Prostate gland (tissue), 2 donors: ENCODE measurements at places on chromosomes 7 and 10. TPM values are rescaled to one million over a fixed set of nuclear protein-coding genes. Genes with fewer than 3 reads are reported as not detected.

TAS2R3 gene
- total RNA-seq: 1.1 TPM

C10orf53 gene
- not detected for total RNA-seq

MEOX2 gene
- 4.3 TPM for total RNA-seq

CDC123 gene
- total RNA-seq: 52.4 TPM

TM9SF3 gene
- 165 TPM for total RNA-seq

COL1A2 gene
- 51.2 TPM for total RNA-seq

LMTK2 gene
- total RNA-seq: 22.2 TPM

GRCh38 chr7:2433713-2434550, 30.5 kb downstream of the CHST12 start:
- no peak for DNase-seq

GRCh38 chr10:133027482-133027881, 60.2 kb upstream of the ADGRA1 start:
- no peak for DNase-seq

DNA sequence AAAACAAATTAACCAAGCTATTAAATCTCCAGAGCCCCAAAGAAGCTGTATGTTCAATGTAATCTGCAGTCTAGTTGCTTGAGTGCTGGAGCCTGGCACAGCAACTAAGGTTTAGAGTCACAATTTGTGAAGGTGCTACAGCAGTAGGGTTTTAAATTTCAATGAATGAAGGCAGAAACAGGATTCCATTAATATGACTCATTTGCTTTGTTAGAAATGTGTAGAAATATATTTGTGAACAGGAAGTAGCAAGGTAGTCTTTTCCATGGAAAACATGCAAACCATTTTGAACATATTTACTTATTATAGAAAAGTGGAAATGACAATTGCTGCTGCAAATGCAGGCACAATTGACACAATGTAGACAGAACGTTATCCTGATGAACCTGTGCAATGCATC, 149.0 kb upstream of the STEAP4 start:
- DNase-seq: no peak

DNA sequence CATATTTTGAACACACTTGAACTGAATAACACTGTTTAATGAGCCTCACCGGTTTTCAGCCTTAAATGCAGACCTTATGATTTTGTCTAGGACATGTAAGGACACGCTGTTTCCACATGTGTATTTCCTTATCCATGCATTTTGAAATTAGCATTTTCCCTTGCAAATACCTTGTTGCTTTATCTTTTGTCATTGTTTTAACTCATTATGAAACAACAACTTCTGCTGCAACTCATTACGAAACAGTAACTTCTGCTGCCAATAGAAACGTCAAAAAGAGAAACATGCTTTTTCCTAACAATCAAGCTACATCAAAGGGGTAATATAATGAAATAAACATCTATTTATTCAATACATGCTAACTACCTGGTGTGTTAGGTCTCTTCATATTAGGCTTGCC, 322.0 kb downstream of the AGMO start:
- no peak for DNase-seq

- no peak for DNase-seq
Measured at GRCh38 chr7:148735967-148736366, 37.3 kb downstream of the CUL1 start.

GRCh38 chr10:52484206-52485065, 170.4 kb downstream of the DKK1 start:
- no peak for DNase-seq

- DNase-seq: no peak
Measured at GRCh38 chr10:33365871-33366411, 31.5 kb upstream of the NRP1 start.

- DNase-seq: no peak
Measured at GRCh38 chr7:49623943-49624342, 149.5 kb upstream of the VWC2 start.

DNA sequence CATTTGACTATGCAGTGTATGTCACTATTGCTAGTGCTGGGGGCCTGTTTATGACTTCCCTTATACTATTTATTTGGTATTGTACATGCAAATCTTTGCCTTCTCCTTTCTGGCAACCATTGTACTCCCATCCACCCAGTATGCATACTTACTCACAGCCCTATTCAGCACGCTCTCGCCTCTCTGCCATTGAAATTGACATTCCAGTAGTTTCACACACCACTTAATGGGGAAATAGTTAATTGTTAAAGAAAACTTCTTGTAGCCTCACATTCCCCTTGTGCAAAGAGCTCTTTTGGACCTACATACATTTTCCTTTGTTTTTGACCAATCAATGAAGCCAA, 9.9 kb downstream of the CLDN12 start:
- DNase-seq: no peak

DNA sequence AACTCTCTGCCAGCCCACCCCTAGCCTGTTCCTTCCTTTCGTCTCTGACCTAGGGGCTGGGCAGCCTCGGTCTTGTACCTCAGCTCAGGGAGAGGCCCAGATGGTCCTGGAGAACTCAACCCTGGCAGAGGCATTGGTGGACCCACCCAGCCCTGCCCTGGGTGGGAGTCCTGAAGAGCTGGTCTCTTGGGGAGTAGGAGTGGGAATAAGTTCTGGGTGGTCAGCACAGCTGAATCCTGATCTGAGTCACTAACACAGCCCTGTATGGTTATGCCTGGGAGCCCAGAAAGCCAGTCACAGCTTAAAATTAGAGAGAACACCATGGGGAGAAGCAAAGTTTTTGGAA, 84.0 kb downstream of the SORBS1 start:
- DNase-seq: no peak

DNA sequence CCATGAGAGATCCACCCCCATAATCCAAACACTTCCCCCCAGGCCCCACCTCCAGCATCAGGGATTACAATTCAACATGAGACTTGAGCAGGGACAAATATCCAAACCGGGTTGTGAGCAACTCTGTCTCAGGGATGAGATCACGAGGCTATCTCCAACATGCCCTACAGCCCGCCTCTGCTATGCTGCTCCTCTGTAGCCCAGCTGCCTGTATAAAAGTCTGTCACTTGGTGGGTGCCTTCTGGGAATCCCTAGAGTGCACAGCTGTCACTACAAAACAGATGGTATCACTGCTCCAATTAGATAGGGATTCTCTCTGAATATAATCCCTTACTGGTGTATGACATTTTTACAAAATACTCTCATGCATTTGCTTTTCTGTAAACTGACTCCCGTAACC, 114.9 kb upstream of the NANOS1 start:
- DNase-seq: no peak

DNA sequence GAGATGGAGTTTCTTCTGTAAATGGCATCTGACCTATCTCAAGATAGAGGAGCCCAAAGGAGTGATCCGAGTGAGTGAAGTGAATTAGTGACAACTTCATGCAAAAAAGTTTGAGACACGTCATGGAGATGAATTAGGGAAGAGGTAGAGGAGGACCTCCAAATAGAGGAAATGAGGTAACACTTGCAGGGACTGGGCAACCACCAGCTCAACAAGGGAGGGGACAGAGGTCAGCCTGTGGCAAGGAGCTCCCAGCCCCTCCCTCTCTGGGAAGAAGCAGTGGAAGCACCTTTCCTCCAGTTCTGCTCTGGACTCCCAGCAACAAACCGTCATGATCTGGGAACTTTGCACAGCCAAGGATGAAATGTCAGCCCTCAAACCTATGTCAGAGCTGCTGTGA, 83.5 kb upstream of the IKZF1 start:
- no peak for DNase-seq

DNA sequence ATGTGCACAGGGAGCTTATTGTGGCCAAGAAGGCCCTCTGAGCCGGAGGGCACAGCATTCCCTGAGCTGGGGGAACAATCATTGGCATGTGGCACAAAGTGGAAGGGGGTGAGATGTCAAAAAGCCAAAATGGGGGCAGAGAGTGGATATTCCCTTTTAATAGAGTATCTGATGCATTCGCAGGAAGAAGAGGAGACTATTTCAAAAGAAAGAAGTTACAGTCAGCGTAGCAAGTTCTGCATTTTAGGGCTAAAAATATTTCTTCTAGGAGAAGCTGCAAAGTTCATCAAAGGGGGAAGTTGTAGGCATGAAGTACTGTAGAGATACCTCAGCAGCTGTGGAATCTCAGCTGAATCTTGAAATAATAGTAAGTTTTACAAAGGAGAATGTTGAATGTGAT, 136.0 kb upstream of the WDR11 start:
- DNase-seq: no peak

- no peak for DNase-seq
Measured at GRCh38 chr7:102313997-102314780, 27.5 kb downstream of the SH2B2 start.

DNA sequence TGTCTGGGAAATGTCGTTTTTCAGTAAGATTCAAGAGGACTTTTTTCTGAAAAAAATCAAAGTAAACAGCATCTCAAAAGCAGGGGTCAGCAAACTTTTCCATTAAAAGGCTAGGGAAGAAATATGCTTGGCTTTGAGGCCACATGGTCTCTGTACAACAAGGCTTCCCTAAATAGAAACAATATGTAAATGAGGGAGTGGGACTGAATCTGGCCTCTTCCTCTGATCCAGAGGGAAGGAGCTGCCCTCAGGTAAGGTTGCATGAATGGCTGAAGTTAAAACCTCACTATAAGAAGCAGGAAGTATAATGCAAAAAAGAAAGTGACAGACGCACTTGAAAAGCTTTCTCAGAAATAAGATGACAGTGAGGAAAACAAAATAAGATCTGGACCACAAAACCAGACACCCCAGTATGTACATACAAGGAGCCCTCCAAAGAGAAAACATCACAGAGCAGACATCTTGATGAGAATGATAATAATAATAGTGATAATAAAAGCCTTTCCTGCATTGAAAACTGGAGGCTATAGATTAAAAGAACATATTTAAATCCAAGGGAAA, 115.2 kb downstream of the PLXNA4 start:
- no peak for DNase-seq

DNA sequence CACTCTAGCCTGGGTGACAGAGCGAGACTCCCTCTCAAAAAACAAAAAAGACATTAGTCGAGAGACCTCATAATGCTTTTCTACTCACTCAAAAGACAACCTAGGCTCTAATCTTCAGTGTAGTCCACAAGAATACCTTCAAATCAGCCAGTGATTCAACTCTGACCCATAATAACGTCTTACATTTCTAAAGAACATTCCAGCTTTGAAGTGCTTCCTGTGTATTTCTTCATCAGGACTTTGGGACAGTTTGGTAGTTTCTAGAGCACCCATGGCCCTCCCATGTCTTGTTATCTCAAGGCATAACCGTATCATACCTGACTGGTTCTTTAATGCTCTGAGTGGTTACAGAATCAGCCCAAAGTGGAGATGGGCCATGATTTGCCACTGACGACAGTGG, 221.3 kb downstream of the SKIDA1 start:
- no peak for DNase-seq

- no peak for DNase-seq
Measured at GRCh38 chr7:115211171-115211570, 289.3 kb downstream of the MDFIC start.

DNA sequence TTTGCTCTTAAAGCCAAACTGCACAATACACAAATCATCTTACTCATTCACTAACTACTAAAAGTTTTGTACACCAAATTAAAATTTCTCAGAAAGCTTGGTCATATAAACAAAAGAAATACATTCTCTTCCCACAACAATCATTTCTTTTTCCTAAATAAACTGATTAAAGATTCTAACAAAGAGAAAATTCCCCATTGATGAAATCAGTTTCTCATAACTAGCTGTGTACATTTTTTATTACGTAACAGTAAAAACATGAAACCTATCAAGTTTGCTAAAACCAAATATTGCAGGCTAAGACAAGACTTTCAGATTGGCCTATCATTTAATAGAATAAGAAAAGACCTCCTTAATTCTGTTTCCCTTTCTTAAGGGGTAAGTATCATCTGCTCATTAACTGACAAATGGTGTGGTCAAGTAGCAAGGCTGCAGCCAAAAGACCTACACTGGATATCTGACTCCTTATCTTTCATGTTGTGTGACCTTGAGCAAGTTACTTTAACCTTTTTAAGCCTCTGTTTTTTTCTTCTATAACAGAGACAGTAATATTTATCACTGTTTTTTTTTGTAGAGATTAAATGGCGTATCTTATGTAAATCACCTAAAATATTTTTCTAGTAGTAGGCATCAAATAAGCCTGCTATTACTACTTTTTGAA, 22.4 kb downstream of the NAMPT start:
- DNase-seq: no peak

DNA sequence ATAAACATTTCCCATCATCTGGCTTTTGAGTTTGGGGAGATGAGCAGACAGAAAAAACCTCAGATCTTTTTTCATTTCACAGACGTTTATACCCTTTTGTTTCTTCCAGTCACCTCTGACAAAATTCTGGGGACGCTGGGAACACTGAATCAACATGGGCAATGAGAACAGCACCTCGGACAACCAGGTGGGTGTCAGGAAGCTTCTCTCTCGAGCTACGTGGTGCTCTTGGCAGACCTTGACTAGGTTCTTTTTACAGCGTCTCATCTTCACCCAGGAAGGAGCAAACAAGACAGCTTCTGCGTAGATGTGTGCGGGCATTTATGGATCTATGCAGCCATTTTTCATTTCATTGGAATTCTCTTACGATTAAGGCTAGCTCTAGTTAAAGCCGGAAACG, 32.9 kb downstream of the TACC2 start:
- peak; percentile 72 for DNase-seq
